Breast epithelium (tissue), 4 donors: ENCODE measurements at places on chromosomes 3 and 15. TPM values are rescaled to one million over a fixed set of nuclear protein-coding genes. Genes with fewer than 3 reads are reported as not detected.

DNA sequence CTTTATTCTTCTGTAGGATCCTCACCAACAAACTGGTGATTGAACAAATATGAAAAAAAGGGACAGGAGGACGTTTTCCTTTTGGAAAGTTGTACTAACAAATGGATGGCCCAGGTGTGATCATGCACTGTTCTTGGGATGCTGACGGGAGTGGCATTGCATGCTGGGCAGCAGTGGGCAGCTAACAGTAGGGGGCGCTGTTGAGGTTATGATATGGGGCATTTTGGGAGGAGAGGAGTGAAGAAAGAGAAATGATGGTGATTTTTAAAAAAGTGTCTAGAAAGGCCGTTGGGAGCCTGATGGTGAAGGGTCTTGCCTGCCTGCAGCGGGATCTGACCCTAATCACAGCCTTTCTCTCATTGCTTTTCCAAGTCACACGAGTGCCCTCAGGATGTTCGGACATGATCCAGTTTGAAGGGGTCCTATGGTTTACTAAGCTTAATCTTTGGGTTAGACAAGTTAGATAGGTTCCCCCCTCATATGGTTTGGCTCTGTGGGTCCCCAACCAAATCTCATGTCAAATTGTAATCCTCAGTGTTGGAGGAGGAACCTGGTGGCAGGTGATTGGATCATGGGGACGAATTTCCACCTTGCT lies 46.2 kb upstream of the PRTG start:
- no peak for DNase-seq

GRCh38 chr3:150936693-150937092 lies 31.5 kb upstream of the MINDY4B start:
- DNase-seq, result no peak

DNA sequence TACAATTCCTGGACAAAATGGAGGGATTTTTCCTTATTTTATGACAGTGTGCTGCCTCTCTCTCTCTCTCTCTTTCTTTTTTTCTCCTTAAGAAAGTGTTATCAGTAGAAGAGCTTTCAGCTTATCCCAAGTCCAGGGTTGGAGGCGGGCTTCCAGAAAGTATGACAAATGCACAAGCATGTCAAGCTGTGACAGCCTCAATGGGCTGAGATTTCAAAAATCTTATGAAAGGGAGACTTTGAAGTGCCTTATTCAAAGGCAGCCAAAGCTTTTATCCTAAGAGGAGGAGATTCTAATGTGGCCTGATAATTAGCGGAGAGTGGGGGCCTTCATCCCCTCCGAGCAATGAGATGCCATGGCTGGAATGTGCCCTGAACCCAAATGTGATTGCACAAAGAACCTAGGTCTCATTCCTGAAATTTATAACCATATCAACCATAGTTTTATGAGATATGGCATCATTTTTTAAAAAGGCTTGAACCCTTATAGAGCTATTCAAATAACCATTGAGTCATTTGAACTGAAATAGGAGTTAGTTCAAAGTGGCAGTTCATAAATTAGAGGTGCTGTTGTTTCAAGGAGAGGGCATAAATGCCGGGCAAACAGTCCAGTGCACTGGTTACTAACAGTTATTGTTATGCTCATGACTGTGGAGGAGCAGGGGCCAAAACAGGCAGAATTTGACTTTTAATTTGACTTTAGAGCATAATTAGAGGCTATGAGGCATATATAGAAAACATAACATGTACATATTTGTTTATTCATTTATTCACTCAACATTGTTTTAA lies 261.6 kb upstream of the THRB start:
- DNase-seq, result no peak

DNA sequence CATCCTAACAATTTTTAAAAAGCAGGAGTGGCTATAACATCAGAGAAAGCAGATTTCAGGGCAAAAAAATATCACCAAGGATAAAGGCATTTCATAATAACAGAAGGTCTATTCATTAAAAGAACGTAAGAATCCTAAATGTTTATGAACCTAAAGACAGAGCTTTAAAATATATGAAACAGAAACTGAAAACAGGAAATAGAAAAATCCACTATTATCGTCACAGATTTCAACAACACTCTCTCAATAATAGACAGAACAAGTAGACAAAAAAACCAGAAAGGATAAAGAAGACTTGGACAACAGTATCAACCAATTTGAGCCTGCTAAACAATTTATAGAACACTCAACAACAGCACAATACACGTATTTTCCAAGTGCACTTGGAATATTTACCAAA lies 71.4 kb downstream of the FBXL22 start:
- DNase-seq, result no peak

- peak; percentile 82 for DNase-seq
Observed at GRCh38 chr15:90212221-90213098, 11.3 kb downstream of the SEMA4B start.

GRCh38 chr15:78374436-78375393 lies 34.6 kb downstream of the CRABP1 start:
- no peak for DNase-seq

- no peak for DNase-seq
Observed at GRCh38 chr15:56985856-56986255, 67.4 kb downstream of the TCF12 start.

- DNase-seq, result no peak
Observed at GRCh38 chr15:67036775-67037555, 28.4 kb upstream of the SMAD3 start.

- peak; percentile 42 for DNase-seq
Observed at GRCh38 chr15:25242957-25243799, 195.6 kb downstream of the UBE3A start.

SLC38A3 gene
- 2.5 TPM for total RNA-seq

GRCh38 chr15:40338921-40339620 lies 1.7 kb downstream of the CCDC9B start:
- DNase-seq, result peak; percentile 94

DNA sequence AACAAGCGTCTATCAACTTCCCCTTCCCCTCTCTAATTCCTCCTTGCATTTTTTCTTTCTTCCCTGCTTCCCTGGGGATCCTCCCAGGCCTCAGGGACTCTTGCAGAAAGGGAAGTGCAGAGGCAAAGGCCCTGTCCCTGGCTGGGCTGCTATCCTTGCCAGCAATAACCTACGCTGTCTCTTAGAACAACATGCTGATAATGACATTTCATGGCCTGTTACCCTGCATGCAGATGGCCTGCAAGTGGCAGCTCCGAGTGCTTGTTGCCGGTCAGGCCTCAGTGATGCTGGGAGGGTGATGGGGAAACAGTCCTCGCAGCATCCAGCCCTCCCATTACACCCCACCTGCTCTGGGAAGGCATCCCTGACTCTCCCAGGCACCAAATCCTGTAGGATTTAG lies 167.6 kb downstream of the RAB11A start:
- DNase-seq, result no peak

DNA sequence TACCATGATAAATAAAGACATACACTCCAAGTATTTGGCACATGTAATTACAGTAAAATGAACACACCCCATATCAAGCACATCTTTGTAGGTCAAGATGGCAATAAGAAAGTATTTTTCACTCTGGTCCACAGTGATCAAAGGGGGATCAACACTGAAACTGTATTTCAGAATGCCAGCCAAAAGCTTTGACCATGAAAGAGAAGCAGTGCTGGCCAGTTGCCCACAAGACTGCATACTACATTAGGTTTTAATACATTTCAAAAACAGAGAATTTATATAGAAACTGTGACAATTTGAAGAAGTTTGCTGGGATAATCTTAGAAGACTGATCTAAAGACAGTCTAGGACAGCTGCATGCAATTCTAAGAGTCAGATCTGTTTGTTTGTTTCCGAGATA lies 1035.3 kb downstream of the FHIT start:
- no peak for DNase-seq

- DNase-seq, result peak; percentile 31
Observed at GRCh38 chr3:11509173-11510000, 134.3 kb downstream of the VGLL4 start.

HEMK1 gene
- total RNA-seq, result 9.2 TPM

DOCK3 gene
- 0.64 TPM for total RNA-seq

DNA sequence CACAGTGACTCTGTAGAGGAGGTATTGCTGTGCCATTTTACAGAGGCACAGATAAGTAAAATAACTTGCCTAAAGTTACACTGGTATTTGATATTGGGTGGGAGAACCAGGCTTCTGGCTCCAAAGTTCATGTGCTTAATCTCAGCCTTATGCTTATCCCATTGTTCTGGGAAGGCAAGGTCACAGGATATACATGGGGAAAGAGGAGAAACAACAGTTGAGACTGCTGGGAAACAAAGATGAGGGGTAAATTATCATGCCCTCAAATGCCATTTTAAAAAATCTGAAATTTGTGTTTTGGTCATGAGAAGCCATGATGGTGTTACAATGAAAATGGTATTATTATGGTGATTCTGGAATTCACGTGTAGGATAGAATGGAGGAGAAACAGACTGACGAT lies 54.4 kb downstream of the EOMES start:
- DNase-seq, result no peak

GRCh38 chr3:134149286-134149685 lies 101.4 kb downstream of the RYK start:
- no peak for DNase-seq

GRCh38 chr15:36638671-36639070 lies 59.2 kb downstream of the CDIN1 start:
- no peak for DNase-seq

- DNase-seq, result no peak
Observed at GRCh38 chr3:158314426-158315357, 204.8 kb downstream of the RSRC1 start.

DNA sequence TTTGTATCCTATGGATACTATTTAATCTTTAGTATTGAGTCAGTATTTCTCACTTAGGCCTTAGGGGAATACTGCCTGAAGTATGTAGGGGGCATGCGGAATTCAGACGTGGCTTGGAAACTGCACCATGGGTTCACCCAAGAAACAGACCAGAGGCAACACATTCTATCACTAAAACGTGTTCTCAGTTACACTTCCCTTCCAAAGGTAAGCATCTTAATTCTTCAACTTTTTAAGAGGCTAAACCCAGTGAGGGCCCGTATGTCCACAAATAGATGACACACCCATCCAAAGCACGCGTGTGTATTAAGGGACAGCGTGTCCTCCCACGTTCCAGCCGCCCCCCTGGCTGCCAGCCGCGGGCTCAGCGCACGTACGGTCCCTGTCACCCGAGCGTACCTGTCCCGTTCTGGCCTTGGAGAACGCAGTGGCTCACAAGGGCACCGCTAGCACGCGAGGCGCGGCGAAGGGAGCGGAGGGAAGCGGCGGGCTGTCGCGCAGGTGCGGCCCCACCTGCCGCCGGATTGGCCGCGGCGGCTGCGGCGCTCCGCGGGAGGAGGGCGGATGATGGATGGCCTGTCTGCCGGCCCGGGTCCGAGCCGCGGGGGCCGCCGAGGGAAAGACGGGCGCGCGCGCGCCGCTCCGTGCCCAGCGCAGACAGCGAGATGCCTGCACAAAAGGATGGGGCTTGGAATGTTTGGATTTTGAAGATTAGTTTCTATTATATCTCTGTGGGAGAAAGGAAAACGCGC lies 1003.9 kb upstream of the NR2F2 start:
- DNase-seq, result no peak

GOLGA8T gene
- total RNA-seq, result not detected

GRCh38 chr3:15860014-15860934 lies 62.5 kb upstream of the ANKRD28 start:
- DNase-seq, result peak; percentile 22

- no peak for DNase-seq
Observed at GRCh38 chr3:42063888-42064287, 27.3 kb upstream of the TRAK1 start.

DNA sequence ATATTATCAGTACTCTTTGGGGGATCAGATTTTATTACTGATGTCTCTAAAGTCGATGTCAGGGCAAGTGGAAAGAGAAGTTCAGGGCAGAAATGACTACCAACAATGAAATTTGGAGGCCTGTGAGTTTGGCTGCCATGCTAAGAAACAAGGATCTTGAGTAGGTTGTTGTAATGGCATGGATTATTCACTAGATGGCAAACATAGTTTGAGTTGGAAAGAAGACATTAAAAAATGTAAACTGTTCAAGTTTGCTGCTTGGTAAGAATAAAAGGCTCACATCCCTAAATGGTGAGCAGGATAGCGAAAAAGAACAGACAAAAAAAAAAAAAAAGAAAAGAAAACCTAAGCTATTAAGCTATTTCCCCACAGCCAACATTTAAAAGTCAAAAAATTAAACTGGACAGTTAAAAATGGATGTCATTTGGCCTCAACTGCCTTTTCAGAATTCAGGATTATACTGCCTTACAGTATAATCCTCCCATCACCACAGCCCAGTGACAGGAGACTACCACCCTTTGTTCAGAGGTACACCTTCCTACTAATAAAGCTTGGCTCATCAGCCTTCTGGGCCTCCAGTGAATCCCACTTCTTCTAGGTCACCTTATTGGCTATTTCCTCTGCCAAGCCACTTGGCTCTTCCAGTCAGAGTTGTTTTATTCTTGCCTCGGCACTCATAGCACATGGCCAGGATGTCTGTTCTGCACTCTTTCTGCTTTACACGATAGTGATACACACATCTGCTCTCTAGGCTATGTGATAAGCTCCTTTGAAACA lies 163.7 kb downstream of the PLD1 start:
- DNase-seq, result no peak

LIPH gene
- total RNA-seq, result not detected

NTRK3 gene
- 13.8 TPM for total RNA-seq

SEMA7A gene
- total RNA-seq, result 0.80 TPM

DNA sequence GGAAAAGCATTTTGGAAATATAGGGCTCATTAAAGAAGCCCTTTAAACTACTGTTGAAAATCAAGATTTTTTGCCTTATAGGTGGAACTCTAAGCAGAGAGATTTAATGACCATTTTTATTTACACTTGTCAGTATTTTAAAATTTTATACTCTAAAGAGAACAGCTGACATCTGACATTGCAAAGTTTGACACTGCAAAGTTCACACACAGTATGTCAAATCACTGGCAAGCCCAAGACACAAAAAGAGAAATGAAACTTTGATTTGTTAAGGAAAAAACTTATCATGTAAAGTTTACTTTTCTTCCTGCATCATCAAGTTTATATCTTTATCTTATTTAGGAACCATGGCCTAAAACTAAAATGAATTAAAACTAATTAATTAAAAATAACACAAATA lies 40.2 kb downstream of the DPH6 start:
- no peak for DNase-seq

GATM gene
- total RNA-seq, result 22.8 TPM
